Renal cortical epithelial cell (primary cell): ENCODE measurements at places on chromosomes 7 and 10. TPM values are rescaled to one million over a fixed set of nuclear protein-coding genes. Genes with fewer than 3 reads are reported as not detected.

- DNase-seq, result no peak
Observed at GRCh38 chr7:28684650-28685241, 272.4 kb downstream of the CREB5 start.

DNA sequence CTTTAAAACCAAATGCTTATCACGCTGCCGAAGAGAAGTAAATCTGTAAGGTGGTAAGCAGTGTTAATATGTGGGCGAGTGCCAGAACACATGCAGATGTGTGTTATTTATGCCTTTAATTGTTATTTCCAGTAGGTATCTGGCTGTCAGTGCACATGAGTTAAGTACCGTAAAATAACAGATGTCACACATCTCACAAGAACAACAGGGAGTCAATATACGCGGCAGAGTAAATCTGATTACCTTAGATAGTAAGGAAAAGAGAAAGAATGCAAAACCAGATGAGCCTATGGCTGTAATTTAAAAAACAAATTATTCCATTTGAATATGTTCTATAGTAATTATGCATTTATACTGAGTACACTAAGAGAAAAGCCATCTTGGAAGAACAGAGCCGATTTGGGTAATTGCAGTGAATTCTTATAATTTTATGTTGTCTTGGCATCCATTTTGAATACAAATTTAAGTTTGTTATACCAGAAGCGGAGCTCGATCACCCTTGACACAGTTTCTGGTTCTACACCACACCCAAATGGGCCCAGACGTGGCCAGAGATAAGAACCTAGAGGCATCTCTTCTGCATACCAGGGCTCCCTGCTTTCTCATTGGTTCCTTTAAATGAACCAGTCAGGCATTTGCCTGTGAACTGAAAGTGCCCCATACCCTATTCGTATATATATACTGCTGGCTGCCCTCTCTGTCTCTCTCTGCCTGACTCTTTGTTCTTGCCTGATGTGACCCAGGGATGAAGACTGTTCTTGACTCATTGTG is 34.8 kb downstream of the DNAJB9 start:
- no peak for DNase-seq

CROT gene
- total RNA-seq, result 17.0 and 34.1 TPM in 2 replicates

DNA sequence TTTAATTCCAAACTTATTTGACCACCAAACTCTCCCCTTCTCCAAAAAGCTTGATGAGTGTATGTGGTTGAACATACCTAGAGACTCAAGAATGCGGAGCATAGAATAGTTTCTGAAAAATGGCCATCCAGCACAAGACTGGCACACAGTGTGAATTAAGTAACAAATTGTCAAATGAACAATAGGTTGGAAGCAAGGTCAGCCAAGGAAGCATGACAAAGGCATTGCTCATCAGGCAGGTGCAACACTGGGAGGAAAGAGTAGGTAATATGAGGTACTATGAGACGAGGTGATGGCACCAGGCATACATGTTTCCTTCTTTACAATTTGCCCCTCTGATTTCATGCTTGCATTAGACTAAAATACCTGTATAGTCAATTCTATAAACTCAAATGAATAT is 73.7 kb downstream of the DKK1 start:
- peak; percentile 65 for DNase-seq

CFAP43 gene
- 0.52 and 4.7 TPM in 2 replicates for total RNA-seq

HMX3 gene
- total RNA-seq, result not detected in 2 replicates

PCGF6 gene
- total RNA-seq, result 10.7 and 16.7 TPM in 2 replicates

IL6 gene
- 52.3 and 84.2 TPM in 2 replicates for total RNA-seq

ADAM8 gene
- 1.6 and 15.8 TPM in 2 replicates for total RNA-seq

ZNF92 gene
- 8.9 and 11.3 TPM in 2 replicates for total RNA-seq

DYNC1I1 gene
- 0.20 and 0.52 TPM in 2 replicates for total RNA-seq

DNA sequence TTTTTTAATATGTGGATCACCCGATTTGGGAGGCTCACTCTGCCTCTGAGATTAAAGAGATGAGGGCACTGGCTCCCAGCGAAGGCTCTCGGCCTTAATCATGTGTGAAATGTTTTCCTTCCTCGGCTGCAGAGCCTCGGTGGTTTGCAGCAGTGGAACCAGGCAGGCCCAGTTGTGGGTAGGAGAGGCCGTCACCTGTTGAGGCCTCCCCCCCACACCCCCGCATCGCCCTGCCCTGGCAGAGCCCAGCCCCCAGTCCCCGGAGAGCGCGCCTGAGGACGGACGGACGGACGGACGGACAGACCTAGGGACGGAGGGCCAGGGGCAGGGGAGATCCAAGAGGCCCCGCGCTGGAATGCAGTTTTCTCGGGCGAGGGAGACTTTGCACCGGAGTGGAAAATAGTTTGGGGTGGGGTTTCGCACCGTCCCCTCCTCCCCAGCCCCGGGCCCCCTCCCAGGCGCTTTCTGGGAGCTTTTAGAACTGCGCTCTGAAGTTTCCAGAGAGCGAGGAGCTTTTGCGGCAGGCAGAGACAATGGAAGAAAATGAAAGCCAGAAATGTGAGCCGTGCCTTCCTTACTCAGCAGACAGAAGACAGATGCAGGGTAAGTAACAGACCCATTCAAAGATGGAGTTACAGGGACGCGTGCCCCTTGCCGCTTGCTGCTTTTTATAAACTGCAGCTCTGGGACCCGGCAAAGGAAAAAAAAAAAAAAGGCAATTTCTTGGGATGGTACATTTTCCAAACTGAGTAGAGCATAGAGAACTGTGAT is at the start of gene KIAA1217:
TSS of gene KIAA1217 (plus strand) at position 478 of the 771 bp plus-strand sequence. CDS start at position 534, 56 bp downstream.
- DNase-seq, result peak; percentile 44

TEX36 gene
- total RNA-seq, result not detected in 2 replicates

CUEDC2 gene
- 49.5 and 50.0 TPM in 2 replicates for total RNA-seq

FAM13C gene
- 0.20 TPM in 1 of 2 replicates, not detected in the other for total RNA-seq

DNA sequence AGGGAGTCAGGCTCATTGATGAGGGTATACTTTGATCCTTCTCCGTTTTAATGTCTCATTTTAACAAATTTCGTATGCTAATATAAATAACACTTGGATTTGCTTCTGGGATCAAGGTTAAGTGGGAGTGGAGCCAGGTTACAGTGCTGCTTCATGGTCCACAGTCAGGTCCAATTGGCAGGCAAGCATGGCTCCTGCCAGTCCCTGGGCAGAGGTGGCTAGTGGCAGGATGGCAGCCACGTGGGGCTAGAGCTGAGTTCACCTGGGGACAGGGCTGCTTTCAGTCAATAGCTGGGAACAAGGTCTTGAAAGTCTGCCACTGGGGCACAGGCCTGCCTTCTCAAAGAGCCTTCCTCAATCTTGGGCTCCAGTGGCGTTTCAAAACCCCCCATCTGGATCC is 16.0 kb upstream of the VWA2 start:
- DNase-seq, result no peak

SLC39A12 gene
- total RNA-seq, result not detected in 2 replicates

TMEM270 gene
- total RNA-seq, result not detected in 2 replicates

NUTM2A gene
- 0.35 and 1.5 TPM in 2 replicates for total RNA-seq

DNA sequence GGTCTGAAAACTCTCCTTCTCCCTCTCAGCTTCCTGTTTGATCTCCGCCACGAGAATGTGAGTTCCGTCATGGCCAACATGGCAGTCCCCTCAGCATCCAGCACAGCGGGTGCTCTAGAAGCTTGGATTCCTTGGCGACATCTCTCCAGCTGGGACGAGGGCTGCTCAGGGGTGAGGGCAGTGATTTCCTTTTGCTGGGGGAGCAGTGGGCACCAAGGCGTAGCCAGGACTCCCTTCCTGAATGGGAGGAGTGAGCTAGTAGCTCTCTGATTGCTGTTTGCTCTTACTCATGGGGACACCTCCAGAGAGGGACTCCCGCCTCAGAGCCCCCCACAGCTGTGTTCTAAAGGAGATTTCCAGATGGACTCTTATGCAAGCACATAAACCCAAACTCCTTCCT is 28.8 kb upstream of the CTBP2 start:
- no peak for DNase-seq

GRCh38 chr10:59126991-59127390 is 49.5 kb upstream of the PHYHIPL start:
- peak; percentile 88 for DNase-seq

DNA sequence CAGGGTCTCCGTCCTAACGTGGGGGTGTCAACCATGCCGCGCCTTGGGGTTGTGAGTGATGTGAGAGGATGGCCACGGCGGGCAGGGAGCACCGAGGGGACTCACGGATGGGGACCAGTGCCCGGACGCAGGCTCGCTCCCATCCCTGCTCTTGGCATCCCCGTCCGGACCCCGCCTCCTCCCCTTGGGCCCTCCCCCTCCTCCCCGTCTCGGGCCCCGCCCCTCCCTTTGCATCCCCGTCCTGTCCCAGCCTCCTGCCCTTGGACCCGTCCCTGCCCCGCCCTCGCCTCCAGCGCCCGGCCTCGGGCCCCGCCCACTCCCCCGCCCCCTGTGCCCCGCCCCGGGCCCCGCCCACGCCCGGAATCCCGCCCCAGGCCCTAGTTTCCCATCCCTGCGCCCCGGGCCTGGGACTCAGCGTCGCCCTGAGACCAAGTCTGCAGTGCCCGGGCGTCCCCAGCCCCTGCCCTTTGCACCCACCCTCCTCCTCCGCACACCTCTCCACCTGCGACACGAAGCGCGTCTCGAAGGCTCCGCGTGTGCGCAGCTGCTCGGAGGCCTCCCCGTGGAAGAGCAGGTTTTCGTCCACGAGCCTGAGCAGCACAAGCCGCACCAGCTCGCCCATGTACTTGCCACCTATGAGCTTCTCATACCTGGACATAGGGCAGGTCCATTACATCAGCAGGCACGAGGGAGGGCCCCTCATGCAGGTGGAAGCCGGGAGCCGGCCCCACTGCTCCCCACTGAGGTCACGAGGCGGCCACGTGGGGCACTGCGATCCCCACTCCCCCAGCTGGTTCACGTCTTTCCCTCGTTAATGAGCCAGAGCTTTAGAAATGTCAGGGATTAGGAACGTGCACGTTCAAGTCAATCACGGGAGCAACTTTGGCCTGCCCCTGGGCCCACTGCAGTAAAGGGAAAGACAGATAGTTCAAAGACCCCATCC is 5.1 kb upstream of the MYL7 start:
- DNase-seq, result no peak

DNA sequence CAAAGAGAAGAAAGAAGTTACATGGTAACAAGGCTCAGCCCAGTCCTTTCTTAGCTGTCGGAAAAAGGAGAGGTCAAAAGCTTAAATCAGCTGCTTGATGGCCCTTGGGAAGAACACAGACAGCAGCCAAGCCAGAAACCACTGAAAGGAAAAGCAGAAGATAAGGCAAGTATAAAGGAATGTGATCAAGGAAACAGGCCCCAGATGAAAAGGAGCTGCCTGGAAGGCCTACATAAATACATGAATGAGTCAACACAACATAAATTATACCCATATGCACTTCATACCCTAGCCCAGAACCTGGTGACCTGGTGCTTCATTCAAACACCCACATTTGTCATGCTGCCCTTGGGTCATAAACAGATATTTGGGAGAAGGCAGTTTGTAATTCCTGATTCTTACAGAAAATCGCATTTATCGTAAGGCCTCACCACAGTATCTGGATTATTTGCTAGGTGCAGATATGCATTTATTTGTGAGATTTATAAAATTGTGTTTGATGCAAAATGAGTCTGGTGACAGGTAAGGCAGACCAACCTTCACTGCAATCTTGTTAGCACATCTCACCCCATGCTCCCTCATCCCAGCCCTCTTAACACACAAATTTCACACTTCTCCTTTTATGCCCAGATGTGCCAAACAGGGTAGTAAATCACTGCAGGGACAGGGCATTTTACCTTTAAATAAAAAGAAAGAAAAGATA is 94.9 kb upstream of the KCNIP2 start:
- DNase-seq, result peak; percentile 63

OR13A1 gene
- total RNA-seq, result not detected in 2 replicates

KLLN gene
- 1.1 TPM in 1 of 2 replicates, not detected in the other for total RNA-seq

SEMA3D gene
- total RNA-seq, result 0.20 and 0.69 TPM in 2 replicates

GRCh38 chr7:5528071-5528814 is 104.6 kb upstream of the TNRC18 start:
- DNase-seq, result no peak

CNPY1 gene
- not detected in 2 replicates for total RNA-seq

NRP1 gene
- 52.3 and 281 TPM in 2 replicates for total RNA-seq

DNA sequence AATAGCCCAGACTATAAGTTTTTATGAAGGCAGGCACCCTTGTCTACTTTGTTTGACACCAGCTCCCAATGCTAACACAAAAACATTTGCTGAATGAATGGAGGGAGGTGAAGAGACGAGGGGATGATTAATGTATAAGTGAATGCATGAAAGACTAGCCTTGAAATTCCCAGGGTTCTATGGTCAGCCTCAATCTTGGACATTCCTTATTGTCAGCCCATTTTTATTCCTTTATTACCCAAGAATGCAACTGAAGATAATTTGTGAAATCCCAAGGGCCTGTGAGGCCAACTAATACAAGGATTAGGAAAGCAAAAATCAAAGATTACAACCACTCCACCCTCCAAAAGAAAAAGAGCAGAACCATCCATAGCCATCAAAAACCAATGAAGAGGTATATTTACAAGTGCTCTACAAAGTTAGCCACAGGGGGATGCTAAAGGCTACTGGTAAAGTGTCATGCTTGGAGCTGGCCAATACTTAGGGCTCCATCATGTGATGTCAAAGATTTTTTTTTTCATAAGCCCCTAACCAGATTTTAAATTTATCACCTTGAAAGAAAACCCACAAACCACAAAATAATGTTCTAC is 40.0 kb upstream of the ASAH2 start:
- DNase-seq, result peak; percentile 26

FXYD4 gene
- total RNA-seq, result not detected in 2 replicates

FAM25C gene
- total RNA-seq, result not detected in 2 replicates

HPSE2 gene
- total RNA-seq, result not detected in 2 replicates

DNA sequence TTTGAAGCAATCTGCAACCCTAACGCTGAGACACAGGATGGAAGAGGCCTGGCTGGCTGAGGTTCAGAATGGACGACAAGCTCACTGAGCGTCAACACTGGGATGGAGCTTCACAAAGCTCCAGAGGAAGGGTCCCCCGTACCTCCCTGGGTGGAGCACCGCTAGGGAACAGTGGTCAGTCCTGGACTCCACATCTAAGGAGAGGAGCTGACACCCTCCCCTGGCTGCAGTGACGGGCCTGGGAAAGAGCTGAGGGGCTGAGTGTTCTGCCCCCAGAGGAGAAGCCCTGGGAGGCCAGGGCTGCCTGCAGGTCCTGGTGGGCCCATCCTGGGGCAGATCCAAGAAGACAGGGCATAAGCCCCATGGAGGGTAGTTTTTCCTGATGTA is 146.2 kb downstream of the ARHGAP22 start:
- DNase-seq, result no peak

AZGP1 gene
- not detected in 2 replicates for total RNA-seq

DNA sequence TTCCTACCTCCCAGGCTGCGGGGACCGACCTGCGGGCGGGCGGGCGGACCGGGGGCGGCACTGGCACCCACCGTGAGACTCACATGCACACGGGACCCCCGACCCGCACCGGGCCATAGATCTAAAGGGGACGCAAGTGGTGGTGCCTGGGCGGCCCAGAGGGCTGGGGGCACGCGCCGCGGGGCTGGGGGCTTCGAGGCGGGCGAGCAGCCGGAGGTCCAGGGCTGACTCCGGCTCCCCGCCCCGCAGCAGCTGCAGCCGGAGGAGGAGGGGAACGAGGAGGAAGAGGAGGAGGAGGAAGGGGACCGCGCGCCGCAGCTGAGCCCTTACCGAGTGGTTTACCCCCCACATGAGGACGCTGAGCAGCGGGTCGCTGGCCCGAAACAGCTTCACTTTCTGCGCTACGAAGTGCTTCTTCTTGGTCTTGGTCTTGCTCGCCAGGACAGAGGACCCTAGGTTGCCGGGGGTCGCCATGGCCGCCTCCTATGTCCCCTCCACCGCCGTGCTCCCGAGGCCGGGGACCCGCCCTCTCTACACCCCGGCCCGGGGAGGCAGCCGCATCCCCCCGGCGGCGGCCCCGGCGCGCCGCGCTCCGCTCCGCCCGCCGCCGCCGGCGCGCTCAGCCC is 412 bp downstream of the PIP4K2A start:
- DNase-seq, result no peak

GRCh38 chr7:153532326-153532725 is 519.9 kb upstream of the DPP6 start:
- no peak for DNase-seq
